ENCODE measurements at places on chromosomes 2 and 18.

- no peak for DNase-seq
These were observed 45.6 kb upstream of the SLC14A2 start for GRCh38 chr18:45569566-45570275.

DNA sequence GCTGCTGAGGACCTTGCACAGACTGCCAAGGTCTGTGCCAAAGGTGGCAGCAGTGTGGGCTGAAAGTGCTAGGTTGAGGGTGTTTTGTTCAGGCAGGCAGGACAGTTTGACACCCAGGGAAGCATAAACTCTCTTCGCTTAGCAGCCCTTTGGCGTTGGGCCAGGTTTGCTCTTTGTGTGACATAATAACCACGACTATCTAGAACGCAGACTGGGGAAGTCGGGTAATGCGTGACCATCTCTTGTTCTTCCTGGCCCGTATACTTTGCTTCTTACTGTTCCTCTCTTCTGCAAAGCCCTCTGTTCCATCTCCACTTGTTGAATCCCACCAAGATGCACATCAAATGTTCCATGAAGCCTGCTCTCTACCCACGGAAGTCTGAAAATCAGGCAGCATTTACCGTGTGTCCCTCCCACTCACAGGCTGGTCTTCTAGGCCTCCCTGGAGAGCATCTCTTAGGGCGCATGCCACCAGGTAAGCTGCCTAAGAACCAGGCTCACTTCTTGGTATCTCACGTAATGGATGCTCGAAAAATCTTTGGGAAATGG is 96.7 kb upstream of the LMAN1 start:
- no peak for DNase-seq

GRCh38 chr2:55088400-55088799 is 38.1 kb upstream of the RTN4 start:
- DNase-seq: no peak

GRCh38 chr2:84870306-84870705 is 10.6 kb downstream of the TRABD2A start:
- DNase-seq: no peak

GRCh38 chr2:85717308-85718008 is 23.3 kb downstream of the GNLY start:
- DNase-seq: no peak

DNA sequence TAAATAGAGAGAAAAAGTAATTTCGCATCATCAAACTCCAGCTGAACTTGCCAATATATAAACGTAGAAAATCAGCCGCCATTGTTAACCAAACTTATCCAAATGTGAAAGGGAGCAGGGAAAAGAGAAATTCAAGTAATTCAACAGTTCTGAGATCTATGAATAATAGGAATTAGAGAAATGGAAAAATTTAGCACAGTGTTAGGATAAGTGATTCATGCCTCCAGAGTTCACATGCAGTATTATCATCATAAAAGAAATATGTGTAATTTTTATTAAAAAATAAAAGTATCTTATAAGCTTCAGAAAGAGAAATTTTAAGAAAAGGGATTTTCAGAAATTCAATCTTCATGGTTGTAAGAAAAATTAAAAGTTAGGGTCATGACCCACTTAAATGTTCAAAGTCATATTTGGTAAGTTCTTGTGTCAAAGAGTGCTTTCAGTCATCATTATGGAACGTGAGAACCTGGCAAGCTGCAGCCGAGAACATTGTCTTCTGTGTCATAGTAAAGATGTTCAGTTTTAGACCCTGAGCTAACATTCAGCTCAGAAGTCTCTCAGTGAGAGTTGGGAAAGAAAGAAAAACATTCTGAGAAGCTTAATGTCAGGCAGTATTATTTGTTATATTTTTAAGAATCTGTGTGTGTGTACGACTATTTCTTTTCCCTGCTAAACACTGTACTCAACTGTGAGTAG is 414.3 kb upstream of the RGPD4 start:
- DNase-seq: no peak

DNA sequence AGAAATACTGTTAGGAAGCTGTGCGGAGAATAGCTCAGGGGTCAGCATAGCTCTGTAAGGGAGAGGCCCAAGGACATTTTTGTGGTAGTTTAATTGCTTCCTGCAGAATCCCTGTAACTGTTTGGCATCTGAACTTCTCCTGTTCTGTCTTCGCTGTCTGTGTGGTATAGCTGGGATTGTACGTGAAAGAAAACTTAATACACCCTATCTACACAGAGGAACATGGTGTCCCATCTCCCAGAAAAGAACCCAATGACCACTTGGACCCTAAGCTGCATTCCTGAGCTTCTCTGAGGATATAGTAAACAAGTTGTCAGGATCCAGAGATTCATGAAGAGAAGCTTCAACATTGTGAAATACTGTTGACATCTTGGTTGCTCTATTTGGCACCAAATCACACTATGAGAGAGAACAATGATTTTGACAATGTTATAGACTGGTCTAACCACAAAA is 81.3 kb downstream of the CDC42EP3 start:
- peak; percentile 17 for DNase-seq

- no peak for DNase-seq
These were observed 20.8 kb downstream of the TTC39C start for GRCh38 chr18:24035316-24035715.

DNA sequence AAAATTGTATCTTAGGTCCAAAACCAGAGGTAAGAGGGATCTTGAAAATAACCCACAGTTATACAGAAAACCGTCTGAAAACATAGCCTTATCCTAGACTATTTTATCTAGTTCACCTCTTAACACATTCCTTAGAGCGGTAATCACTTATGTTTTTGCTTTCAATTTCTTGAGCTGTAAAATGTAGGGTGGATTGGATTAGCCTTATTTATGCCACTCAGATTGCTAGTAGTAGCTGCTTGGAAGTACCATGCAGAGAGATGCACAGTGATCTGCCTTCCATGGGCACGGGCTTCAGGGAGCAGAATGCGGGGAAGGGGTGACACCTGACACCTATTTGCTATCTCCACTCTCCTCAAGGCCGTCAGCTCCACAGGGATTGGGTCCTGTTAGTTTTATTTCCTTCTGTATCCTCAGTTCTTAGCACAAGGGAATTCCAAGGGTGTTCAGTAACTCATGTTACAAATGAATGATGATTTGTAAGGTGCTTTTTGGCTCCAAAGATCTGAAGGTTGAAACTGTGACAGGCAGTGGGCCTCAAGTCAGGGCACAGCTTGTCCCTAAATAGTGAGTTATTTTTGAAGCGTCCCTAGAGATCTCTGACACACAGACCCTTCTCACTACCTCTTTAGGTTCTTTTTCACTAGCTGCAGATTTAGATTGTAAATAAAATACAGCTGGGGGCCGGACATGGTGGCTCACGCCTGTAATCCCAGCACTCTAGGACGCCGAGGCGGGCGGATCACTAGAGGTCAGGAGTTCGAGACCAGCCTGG is 64.0 kb upstream of the PMAIP1 start:
- DNase-seq: no peak

GRCh38 chr2:88265352-88266303 is 95.5 kb downstream of the THNSL2 start:
- peak; percentile 23 for DNase-seq

DNA sequence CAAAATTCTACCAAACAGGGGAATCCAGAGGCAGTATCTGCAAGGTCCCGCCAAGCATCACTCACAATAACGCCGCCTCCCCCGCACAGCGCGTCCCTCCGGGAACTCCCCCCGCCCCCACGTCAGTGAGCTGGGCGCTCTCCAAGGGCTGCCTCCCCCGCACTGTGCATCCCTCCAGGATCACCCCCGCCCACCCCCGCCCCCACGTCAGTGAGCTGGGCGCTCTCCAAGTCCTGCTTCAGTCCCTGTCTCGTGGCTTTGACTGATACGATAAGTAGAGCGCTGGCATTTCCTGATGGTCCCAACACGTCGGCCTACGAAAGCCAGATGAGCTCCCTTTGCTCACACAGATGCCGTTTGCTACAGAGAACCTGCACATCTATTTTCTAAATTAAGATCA is 130.7 kb upstream of the TPO start:
- DNase-seq: no peak

DNA sequence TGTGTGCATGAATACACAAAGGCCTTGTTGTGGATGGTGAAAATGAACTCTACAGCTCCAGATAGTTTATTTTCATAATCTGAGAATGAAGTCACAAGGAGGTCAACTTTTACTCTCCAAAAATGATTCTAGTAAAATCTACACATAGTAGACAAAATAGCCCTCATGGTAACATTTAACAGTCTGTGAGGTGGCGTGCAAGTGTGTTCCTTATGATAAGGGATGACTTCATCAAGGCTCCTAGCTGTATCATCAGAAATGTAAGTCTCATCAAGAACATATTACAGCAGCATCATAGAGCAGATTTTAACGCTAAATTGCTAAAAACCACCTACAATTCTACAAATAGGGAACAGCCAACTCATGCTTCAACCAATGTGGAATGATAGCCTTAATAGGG is 72.3 kb upstream of the RIOK3 start:
- DNase-seq: no peak

- no peak for DNase-seq
These were observed 59.0 kb downstream of the BARD1 start for GRCh38 chr2:214750529-214750928.

GRCh38 chr2:100178864-100179263 is 36.5 kb upstream of the AFF3 start:
- DNase-seq: no peak

- no peak for DNase-seq
These were observed 40.5 kb upstream of the SIX2 start for GRCh38 chr2:45049569-45050336.

DNA sequence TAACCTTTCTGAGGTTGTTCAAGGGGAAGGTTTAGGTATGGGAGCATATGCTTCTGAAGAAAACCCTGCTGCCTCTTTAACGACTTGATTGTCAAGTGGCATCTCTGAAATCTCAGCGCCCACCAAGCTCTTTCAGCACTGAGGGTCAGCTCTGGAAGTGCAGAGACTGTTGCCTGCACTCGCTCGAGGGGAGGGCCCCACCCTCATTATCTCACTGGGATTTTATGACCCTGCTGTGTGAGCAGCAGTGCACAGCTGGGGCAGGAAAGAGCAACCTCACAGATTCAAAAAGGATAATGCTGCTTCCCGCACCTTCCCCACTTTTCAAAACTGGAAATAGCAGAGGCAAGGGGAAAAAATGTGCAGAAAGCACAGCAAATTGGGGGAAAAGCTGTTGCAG is 56.9 kb upstream of the SPRED2 start:
- DNase-seq: no peak

- no peak for DNase-seq
These were observed 112.4 kb downstream of the LDLRAD4 start for GRCh38 chr18:13330996-13331395.

DNA sequence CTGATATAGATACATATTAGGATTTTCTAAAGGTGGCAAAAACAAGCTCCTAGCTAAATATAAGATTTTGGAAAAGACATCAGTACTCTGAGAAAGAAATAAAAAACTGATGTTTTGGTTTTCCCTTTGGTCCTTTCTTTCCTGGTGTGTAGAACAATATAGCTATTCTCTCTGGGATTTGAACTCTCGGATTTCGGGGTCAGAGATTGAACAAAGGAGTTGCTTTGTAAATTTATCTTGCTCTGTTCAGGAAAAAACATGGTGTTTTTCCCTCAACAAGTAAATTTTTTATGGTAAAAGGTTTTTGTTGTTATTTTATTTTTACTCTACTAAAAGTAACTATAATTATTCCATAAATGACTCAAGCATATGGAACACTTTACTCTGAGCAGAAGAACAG is 889.3 kb downstream of the ERBB4 start:
- DNase-seq: no peak

DNA sequence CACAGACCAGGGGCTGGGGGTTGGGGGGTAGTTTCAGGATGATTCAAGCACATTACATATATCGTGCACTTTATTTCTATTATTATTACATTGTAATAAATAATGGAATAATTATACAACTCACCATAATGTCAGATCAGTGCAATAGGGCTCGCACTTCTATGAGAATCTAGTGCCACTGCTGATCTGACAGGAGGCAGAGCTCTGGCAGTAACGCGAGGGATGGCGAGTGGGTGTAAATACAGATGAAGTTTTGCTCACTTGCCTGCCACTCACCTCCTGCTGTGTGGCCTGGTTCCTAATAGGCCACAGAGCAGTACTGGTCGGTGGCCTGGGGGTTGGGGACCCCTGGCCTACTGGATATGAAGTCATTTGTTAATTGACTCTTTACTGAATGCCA is 190.5 kb downstream of the CLIP4 start:
- DNase-seq: no peak

- DNase-seq: no peak
These were observed 108.5 kb upstream of the COL5A2 start for GRCh38 chr2:189287982-189288521.

- no peak for DNase-seq
These were observed 42.8 kb upstream of the SGPP2 start for GRCh38 chr2:222381566-222381965.

- no peak for DNase-seq
These were observed 220.1 kb downstream of the HAUS1 start for GRCh38 chr18:46324087-46324955.

GRCh38 chr18:70455731-70456130 is 166.9 kb downstream of the SOCS6 start:
- DNase-seq: no peak

- no peak for DNase-seq
These were observed 90.1 kb upstream of the RAB12 start for GRCh38 chr18:8519102-8519501.

- DNase-seq: no peak
These were observed 678.6 kb upstream of the CDH2 start for GRCh38 chr18:28855524-28855923.

GRCh38 chr18:3130344-3130743 is 89.4 kb downstream of the MYOM1 start:
- no peak for DNase-seq

DNA sequence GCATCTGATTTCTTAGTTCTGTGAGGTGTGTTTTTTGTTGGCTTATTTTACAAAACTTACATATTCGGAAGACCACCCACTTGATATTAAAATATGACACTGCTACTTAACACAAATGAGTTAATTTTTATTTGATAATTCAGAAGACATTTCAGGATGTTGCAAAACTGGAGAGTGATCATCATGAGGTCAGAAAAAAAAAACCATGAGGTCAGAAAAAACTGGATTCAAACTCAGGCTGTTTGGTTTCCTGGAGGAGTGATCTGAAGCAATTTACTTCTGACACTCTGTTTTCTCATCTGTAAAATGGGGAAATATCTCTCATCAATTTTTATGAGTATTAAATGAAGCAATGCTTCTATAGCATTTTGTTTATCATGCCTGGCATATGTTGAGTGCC is 1.8 kb upstream of the CCBE1 start:
- DNase-seq: no peak

- no peak for DNase-seq
These were observed 24.0 kb upstream of the ZNF516 start for GRCh38 chr18:76518860-76519538.

- DNase-seq: no peak
These were observed 62.2 kb downstream of the RPL37A start for GRCh38 chr2:216560838-216561270.

DNA sequence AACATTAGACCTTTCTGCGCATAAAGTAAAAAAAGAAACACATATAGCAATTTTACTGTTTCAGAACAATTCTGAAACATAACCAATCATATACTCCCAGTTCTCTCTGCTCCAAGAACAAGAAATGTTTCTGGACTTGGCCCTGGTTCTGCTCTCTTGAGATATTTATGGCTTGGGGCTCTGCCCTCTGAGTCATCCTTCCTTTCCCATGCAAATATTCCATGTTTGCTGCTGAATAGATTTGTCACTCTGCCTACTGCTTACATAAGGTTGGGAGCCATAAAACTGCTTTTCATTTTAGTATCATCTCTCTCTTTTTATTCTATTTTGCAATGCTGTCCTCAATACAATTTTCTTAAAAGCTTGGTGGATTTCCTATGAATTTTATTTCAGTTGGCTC is 499.6 kb upstream of the ACVR2A start:
- no peak for DNase-seq

GRCh38 chr2:224392545-224392944 is 9.4 kb downstream of the FAM124B start:
- DNase-seq: no peak

- peak; percentile 30 for DNase-seq
These were observed 140.7 kb downstream of the RNF144A start for GRCh38 chr2:7057865-7058400.

Data from immature natural killer cell (primary cell).